ENCODE measurements at places on chromosomes 13 and 19.

DNA sequence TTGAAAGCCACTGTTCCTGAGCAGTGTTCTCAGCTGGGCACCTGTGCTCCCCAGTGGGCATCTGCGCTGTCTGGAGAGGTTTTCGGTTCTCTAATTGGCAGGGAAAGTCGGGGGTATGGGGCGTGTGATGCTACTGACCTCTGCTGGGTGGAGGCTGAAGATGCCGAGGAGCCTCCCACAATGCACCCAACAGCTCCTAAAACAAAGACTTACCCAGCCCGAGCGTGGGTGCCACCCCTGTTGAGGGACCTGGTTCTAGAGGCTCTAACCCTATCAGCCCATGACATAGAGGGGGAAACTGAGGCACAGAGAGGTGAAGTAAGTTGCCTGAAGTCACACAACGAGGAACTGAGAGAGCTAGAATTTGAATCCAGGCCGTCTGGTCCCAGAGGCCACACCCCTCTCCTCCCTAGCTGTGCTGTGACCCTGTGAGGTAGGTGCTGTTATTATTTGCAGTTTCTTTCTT is 2.3 kb downstream of the SPACA4 start:
- no peak for DNase-seq

GRCh38 chr13:59391696-59392095 is 772.0 kb downstream of the DIAPH3 start:
- DNase-seq: peak; percentile 29

DNA sequence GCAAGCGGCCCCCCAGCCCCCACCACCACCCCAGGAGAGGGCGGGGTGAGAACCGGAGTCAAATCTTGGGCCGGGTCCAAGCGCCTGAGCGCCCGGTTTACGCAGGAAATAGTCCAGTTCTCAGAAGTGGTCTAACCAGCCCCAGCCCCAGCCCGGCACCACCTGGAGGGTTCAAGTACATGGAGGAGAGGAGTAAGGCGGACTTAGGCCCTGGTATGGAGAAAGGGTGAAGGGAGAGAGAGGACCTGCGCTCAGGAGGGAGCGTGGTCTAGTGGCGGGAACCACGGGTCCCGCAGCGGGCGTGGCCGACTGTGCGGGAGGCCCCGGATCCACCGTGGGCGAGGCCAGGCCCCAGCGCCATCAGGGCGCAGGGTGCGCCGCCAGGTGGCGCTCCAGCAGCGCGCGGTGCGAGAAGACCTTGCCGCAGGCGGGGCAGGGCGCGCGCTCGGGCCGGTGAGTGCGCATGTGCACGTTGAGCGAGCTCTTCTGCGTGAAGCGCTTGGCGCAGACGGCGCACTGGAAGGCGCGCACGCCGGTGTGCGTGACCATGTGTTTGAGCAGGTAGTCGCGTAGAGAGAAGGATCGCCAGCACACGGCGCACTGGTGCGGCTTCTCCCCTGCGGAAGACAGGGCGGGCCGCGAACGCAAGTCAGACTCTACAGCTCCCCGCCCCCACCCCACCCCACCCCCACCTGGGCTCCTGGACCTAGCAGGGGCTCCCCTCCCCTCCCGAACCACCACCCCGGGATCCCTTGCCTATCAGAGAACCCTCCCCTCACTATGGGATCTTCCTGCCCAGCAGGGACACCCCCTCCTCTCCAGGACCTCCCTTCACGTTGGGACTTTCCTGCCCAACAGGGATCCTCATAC is 2.1 kb upstream of the SLC27A5 start:
- peak; percentile 88 for DNase-seq

DNA sequence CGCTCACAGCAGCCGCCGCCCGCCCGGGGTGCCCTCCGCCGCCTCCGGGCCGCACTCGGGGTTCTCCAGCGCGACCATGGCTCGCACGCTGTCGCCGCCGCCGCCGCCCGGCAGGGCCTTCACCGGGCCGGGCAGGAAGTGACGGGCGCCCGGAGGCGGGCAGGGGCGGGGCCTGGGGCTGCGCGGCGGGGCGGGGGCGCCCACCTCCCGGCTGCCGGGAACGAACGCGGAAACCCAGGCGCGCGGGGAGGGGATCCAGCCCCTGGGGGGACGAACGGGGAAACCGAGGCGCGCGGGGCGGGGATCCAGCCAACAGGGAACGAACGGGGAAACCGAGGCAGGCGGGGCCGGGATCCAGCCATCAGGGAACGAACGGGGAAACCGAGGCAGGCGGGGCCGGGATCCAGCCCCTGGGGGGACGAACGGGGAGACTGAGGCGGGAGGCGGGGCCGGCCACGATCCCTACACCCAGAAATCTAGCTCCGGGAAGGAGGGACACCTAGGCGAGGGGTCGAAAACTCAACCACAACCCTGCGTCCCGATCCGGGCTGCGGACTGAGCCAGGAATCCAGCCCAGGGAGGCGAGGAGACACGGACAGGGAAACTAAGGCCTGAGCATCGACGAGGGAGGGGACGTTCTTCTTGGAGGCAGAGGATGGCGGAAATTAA is at the start of gene R3HDM4:
Gene R3HDM4 (minus strand): TSS at position 140 of the 669 bp plus-strand sequence. CDS start 62 bp downstream, at position 78.
- no peak for DNase-seq

DNA sequence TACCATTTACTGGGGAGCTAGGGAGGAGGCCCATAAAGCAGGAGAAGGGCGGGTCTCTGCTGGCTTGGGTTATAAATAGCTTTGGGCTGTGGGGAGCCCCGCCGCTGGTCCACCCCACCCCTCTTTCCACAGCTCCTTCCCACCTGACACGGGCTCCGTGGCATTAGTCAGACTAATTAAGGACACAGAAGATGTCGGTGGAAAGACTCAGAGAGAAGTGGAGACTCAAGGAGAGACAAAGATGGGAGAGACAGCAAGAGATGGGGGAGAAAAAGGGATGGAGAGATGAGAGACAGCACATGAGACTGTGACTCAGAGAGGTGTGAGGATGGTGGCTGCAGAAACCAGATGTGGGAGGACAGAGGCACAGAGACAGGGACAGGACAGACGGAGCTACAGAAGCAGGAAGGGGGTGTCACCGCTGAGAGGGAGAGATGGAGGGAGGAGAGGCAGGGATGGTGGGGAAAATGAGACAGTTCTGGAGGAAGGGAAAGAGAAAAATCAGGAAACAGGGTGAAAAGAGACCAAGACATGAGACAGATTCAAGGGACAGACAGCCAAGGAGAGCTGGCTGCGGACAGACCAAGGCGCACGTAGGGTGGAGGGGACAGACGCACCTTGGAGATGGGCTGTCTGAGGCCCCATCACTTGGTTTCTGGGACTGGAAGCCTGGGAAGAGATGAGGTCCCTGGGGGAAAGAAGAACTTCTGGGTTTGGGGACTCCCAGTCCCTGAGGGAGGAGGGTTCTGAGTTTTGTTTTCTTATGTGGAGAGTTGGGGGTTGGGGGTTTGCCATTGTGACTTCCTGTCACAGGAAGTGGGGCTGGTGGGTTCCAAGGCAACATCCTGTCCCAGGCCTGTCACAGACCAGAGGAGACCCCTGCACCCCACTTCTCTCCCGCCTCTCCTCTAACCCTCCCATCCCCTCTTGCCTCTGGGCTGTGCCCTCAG is 4.1 kb downstream of the ARHGEF1 start:
- DNase-seq: no peak

DNA sequence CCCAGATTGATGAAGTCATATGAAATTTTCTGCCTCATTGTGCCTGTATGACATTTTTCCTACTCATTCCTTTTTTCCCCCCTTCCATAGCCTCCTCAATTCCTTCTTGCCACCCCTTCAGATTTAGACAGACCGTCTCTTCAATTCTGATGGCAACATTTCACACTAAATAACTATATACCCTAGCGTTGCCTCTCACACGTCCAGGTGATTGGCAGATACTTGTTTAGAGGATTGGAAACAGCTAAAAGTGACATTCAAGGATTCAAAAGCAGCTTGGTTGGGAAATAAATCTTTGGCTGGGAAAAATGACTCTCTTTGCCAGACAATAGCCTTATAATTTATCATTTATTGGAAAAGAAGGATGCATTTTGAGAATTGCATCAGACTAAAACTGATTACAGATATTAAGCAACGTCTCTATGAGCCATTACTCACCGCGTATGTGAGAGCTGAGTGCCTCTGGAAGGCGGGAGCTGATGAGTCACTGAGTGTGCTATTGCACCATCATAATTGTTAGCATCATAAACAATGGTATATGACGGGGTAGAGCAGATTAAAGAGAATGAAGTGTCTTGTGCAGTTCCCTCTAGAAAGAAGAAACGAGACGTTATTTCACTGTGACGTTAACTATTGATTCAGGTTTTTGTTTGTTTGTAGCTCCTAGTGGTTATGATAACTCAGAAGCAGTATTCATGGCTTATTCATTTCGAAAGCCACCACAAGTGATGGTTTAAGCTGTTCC is 61.1 kb upstream of the FAM216B start:
- no peak for DNase-seq

GRCh38 chr19:58570770-58571574 is 2.2 kb downstream of the MZF1 start:
- DNase-seq: no peak

DNA sequence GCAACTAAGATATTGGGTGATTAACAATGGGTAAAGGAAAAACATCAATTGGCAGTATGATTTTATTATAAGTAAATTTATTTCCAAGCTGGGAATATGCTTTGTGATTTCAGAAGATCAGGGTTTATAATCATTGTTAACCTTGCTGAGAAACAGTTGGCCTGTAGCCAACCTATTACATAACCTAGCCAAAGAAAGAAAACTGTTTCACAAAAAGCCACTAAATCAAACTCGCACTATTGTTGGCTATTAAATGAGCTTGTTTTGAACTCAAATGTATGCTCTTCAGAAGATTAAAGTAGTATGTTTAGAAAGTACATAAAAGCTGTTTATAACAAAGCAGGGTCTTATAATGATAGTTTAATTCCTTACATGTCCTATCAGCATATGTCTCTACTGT is 151.7 kb downstream of the LHFPL6 start:
- DNase-seq: no peak

DNA sequence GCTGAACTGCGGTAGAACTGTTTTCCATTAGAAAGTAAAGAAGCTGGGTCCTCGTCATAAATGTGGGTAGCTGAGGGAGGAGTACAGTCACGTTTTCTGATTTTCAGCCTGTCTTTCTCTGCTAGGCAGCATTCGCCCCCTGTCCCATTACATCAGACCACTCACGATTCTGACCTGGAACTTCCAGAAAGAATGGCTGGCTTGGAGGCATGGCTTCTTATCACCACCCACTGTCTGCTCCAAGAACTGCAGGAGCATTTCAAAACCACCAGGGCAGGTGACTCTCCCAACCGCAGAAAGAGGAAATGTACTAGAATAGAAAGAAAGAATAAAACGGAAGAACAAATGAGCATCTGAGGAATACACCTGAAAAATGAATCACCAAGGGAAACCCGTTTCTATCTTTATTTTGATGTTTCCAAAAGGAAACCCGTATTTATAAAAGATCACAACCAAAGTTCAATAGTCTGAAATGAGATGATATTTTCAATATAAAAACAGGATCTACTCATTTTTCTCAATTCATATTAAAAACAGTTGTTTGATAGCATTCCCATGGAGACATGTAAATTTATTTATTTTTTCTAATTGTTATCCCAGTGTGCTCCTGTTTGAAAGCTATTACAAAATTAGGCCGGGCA is 22.1 kb upstream of the POMP start:
- DNase-seq: no peak
